ENCODE measurements at places on chromosomes 1 and 21.
A peak's percentile ranks its signal among the peaks of the same experiment; 100 is the strongest.

GRCh38 chr1:13730751-13731482 is 30.9 kb downstream of the PRDM2 start:
- peak; percentile 60 for DNase-seq

DNA sequence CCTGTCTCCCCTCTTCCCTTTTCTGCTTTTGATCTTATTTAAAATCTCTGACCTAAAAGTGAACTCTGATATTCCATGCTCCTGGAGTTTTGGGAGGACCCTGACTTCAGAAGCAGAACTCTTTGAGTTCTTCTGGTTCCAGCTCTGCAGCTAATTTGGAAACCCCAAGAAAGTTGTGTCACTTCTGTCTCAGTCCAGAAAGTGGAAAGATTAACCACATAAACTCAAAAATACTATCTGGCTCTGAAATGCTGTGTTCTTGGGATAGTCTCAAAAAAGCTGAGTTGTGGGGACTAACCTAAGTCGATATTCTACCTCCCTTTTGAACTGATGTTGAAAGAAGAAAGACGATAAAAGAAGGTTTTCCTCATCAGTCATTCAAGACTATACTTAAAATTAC is 59.8 kb downstream of the ITPKB start:
- no peak for DNase-seq

GRCh38 chr1:77057994-77058585 is 161.1 kb downstream of the PIGK start:
- DNase-seq = no peak

GRCh38 chr1:182149411-182149965 is 88.0 kb upstream of the ZNF648 start:
- no peak for DNase-seq

GRCh38 chr21:31273278-31273677 is 70.8 kb downstream of the TIAM1 start:
- DNase-seq = no peak

- DNase-seq = no peak
Measured at GRCh38 chr1:21192871-21193270, 16.2 kb upstream of the EIF4G3 start.

- no peak for DNase-seq
Measured at GRCh38 chr1:116367256-116367945, 5.6 kb upstream of the ATP1A1 start.

- DNase-seq = no peak
Measured at GRCh38 chr1:84350550-84350949, 47.7 kb upstream of the DNASE2B start.

DNA sequence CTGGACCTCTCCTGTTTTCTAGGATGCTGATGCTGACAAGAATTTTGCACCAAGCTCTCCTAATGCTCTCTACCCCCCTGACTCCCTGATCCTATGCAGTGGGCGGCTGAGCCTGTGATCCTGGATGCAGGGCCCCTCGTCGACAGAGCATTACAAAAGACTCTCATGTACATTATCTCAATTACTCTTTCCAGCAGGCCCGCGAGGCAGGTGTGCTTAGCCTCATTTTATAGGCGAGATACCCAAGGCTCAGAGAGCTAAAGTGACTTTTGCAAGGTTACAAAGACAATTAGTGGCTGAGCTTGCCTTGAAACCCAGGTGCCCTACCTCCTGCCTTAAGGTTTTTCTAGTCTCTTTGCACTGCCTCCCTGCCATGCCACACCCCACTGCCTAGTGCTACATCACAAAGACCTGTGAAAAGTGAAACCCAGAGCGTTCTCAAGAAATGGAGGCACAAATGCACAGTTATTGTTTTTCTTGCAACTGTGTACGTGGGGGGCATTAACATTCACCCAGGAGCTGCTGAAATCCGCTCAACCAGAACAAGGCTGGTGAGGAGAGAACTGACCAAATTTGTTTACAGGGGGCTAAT is 10.0 kb upstream of the C8A start:
- no peak for DNase-seq

DNA sequence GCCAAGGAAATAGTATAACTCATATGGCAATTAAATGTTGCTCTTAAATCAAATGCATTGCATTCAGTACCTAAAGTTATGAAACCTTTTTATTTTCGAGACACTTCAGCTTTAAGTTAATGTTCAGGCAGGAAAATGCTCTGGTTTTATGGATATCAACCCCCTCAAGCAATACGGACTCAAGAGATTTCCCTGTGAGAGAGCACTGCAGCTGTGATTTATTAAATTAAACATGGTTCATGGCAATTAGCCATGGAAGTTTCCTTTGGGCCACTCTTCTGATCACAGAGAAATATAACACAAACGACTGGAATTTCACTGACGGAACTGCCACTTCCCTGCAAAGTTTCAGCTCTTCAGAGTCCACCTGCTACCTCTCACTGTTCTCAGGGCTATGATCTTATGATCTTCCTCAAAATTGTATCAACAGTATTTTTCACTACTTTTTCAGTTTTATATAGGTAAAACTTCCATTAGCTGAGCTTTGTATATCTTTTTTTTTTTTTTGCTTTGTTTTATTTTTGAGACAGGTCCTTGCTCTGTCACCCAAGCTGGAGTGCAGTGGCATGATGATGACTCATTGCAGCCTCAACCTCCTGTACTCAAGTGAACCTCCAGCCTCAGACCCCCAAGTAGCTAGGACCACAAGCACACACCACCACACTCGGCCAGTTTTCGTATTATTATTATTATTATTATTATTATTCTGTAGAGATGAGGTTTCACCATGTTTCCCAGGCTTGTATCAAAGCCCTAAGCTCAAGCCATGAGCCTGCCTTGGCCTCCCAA is 923.1 kb upstream of the TMPRSS15 start:
- DNase-seq = no peak

DNA sequence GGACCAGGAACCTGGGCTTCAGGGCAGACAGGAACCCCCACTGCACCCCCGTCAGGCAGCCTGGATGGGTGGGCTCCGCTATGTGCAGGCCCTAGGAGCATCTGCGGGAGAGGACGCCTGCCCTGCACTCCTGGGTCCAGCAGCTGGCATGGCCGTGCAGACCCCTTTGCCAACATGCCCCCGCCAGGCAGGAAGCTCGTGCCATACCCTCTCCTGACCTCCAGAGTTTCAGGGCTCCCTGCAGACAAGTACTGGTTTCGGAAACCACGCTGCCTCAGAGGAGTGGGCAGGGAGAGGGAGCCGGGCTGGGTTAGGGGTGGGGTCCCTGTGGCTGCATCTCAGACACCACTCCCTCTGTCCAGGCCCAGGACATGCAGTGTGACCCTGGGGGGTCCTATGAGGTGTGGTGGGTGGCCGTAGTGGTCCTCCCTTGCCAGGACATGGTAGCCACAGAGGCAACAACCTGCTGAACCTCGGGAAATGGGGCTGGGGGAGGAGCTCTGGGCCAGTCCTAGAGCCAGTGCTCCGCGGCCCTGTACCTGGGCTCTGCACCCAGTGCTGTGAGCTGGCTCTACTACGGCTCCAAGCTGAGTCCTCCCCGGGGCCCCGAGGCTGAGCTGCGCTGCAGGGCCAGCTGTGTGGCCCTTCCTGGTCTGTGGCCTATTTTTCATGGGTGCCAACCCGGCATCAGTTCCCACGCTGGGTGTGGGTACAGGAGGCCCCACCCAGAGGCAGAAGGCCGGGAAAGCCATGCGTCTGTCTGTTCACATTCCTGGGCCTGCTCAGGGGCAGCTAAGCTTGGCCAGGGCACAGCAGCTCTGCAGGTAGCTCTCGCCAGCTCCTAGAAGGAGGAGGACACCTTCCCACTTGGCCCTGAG is 1.4 kb downstream of the PLEKHN1 start:
- DNase-seq = no peak

DNA sequence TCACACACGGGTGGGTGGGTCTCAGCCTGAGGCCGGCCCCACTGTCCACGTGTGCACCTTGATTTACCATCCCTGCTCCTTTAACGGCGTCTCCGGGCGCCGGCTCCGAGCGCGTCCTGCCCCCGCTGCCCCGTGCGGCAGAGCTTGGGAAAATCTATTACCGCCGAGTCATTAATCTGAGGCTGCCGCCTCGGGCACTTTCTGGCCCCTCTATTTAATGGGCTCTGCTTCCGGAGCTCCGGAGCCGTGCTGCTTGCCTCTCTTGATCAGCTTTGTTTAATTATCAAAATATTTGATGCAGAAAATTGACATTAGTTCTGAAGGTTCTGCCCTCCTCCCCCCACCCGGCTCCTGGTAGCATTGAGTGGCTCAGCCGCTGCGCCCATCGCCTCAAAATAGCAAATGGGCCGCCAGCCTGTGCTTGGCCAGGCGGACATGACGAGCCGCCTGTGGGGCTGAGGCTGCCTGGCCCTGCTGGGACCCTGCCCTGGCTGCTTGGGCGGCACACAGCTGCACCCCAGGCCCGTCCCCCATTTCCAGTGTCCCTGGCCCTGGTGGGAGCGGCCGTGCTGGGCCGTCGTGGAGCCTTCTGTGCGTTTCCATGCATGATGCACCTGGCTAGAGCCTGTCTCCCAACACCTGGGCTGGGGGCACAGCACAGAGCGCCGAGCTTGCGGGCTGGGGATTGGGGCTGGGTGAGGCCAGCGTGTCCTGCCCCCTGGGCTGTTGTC is 81.6 kb upstream of the TTC34 start:
- no peak for DNase-seq

GRCh38 chr1:59453297-59453968 is 156.5 kb downstream of the FGGY start:
- DNase-seq = no peak

- peak; percentile 1 for DNase-seq
Measured at GRCh38 chr21:46124926-46125845, 27.3 kb downstream of the COL6A2 start.

DNA sequence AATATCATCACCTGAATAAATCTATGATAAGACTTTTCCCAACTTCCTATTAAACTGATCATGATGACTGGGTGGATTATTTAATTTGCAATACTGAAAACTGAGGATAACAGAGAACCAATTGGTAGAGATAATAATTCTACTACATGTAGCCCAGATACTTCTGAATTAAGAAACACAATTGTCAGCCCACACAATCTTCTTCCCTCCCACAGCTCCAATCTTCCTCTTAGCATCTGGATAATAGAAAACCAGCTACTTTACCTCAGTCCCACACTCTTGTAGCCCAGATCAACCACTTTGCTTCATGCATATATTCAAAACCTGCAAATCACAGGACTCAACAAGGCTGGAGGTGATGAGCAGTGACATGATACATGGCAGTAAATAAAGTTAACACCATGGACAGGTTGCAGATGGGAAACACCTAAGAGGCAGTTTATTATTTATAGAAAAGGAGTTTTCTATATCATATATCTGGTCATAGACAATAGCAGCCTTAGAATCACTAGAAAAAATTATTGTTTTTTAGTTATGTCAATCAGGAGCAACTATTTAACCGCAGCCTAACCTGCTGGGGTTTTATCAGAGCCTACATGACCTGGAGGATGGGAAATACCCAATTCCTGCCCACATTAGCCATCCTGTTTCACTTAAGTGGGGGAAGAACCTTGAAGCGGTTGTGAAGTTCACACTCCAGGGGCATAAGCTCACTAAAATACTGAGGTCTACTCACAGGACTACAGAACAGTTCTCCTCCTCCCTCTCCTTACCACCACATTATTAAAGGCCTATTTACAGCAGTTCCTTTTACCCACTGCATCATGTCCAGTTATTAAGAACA is 16.7 kb downstream of the FRRS1 start:
- no peak for DNase-seq

- DNase-seq = no peak
Measured at GRCh38 chr21:32423320-32424190, 11.0 kb downstream of the EVA1C start.

- DNase-seq = no peak
Measured at GRCh38 chr1:209783386-209783785, 973 bp downstream of the C1orf74 start.

DNA sequence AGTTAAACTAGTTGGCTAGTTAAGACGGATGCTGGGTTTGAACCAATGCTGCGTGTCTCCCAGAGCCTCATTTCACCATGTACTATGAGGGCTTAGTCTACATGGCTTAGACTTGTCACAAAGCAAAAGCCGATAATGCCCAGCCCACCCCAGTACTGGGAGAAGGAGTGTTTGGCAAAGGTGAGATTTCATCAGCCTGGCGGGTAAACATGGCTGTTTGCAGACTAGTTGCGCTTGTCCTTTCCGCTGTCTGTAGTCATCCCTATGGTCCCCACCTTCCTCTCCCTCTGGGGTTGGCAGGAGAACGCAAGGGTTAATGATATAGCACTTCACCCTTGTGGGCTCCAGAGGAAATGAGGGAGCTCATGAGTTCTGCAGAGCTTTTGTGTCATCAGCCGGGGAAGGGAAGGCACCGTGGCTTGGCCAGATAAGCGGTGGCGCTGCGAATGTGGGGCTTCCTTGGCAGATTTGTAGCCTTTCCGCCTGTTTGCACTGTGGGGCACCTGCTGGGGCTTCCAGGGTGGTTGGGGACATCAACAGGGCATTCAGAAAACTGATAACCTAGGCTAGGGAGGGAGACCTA is 29.2 kb downstream of the SOX13 start:
- DNase-seq = no peak

- no peak for DNase-seq
Measured at GRCh38 chr1:207103892-207104373, at the start of gene C4BPA. C4BPA (plus strand) TSS chr1:207104233; CDS start chr1:207113026, 8,793 bp downstream.

- DNase-seq = no peak
Measured at GRCh38 chr1:248778906-248779305, 23.3 kb upstream of the LYPD8 start.

GRCh38 chr1:235108185-235108593 is 20.4 kb downstream of the TOMM20 start:
- DNase-seq = no peak

DNA sequence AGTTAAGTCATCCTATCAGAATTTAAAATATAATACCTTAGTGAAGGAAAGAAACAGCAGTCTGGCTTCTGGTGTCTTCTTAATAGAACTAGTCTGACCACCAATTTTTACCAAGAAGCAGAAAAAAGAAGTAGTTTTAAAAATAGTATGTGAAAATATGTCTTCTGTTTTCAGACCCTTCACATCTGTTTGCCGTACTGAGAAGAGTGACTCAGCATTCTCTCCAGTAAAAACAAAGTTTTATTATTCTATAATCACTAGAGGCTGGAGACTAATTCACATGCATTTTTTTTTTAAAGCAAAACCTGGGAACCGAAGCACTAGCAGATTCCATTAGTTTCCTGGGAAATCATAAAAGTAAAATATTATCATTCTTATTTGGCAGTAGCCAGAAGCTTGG is 163.8 kb downstream of the COL24A1 start:
- no peak for DNase-seq

DNA sequence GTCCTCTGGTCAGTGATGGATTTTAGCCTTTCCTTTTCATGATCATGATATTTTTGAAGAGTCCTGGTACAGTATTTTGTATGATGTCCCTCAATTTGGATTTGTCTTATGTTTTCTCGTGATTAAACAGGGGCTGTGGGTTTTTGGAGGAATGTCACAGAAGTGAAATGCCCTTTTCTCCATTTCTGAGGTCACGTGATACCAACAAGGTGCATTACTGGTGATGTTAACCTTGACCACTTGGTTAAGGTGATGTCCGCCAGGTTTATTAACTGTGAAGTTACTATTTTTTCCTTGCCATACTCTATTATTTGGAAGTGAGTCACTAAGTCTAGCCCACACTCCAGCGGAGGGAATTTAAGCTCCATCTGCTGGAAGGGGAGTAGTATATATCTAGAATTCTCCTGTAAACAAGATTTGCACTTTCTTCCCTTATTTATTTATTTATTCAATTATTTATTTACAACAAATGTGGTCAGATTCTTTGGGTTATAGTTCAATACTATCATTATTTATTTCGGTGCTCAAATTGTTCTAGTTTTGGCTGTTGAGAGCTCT is 123.4 kb downstream of the HIVEP3 start:
- DNase-seq = no peak

GRCh38 chr1:51234721-51235425 is 1.2 kb upstream of the RNF11 start:
- DNase-seq = peak; percentile 46

All from stimulated activated CD4-positive, alpha-beta T cell treated with anti-CD3 and anti-CD28 coated beads, Interleukin-4, amount 100 ng/mL, for 4 hours (primary cell).